ENCODE measurements at places on chromosomes 13 and 19.
A peak's percentile ranks its signal among the peaks of the same experiment; 100 is the strongest.

DNA sequence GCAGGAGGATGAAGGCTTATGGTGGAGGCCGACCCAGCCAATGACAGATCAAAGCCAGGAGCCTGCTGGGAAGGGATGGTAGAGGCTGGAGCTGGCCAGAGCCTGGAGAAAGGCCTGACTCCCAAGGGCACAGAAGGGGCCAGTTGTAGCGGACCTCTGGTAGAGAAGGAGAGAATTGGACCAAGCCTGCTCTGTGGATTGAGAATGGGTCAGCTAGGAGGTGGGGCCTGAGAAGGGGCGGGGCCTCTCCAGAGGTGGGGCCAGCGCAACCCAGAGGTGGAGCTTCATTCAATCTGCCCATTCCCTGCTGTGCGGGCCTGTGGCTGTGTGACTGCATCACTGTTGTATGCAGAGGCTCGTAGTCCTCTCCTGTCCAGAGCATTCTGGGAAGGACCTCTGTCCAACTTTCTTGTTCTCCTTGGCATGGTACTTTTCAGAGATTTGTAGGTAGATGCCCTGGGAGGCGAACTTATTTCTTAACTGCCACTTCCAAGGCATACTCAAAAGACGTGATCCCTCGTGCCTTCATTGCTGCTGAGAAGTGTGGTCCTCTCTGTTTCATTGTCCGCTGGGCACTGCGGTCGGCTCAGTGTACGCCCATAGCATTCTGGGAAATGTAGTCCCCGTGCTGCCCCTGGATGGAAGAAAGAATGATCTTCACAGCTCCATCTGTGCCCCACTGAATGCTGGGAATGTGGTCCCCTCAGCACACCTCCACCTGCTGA is 6.7 kb downstream of the GRIN2D start:
- no peaks in the 10 kb centered on the region for H3K36me3 ChIP-seq
- H3K4me1 ChIP-seq, result no peaks in the 10 kb centered on the region
- DNase-seq, result no peak
- H3K4me3 ChIP-seq, result no peak overlapping the region

- H3K27ac ChIP-seq, result no peak overlapping the region
- H3K4me3 ChIP-seq, result no peak overlapping the region
- H3K4me1 ChIP-seq, result no peaks in the 10 kb centered on the region
- H3K36me3 ChIP-seq, result no peaks in the 10 kb centered on the region
- no peak for DNase-seq
These were observed 11.1 kb upstream of the RSPH6A start for GRCh38 chr19:45825917-45826893.

DNA sequence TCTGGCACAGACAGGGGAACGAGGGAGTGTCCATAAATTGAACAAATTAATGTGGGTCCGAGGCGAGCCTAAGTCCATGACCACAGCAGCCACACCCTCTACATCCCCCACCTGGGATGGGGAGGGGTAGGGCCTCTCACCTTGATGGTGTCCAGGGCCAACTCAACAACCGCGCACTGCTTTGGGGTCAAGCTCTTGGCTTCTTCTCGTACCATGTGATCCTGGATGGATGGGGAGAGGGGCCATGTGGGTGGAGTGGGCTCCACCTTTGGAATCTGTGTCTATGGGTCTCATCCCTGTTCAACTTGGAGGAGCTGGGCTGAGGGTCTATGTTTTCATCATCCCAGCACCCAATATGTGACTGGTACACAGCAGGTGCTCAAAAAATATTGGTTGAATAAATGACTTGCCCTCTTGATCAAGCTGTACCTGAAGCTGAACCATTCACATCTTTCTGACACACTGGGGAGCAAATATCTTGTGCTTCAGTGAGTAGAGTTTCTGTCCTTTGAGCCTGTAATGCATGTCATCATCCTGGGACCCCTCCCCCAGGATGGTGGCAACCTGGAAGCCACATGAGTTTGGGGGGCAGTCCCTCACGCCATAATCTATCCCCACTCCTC is 62.9 kb downstream of the COLGALT1 start:
- no peak for DNase-seq
- no peaks in the 10 kb centered on the region for H3K4me1 ChIP-seq
- no peaks in the 10 kb centered on the region for H3K36me3 ChIP-seq

DNA sequence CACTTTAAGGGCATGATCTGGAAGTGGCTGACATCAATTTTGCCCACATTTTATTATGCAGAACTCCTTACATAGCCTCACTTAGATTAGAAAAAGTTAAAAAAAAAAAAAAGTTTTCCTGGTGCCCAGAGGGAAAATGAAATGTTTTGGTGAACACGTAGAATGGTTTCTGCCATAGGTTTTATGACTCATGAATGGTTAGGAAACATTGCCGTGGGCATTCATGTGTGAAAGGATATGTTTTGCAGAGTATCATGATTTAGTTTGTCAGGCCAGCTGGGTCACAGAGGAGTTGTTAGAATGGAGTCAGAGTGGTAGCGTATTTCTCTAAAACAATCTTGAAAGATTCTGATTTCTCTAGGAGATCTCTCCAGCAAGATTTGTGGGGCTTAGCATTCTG is 133.8 kb downstream of the MRPL57 start:
- no peak for DNase-seq
- no peak overlapping the region for H3K27ac ChIP-seq
- H3K4me3 ChIP-seq, result no peak overlapping the region

GRCh38 chr19:53865918-53866864 is 1.5 kb upstream of the MYADM start:
- H3K27me3 ChIP-seq, result no peaks in the 10 kb centered on the region
- no peaks in the 10 kb centered on the region for H3K4me1 ChIP-seq
- H3K27ac ChIP-seq, result peak overlapping the region; percentile 99
- peak overlapping the region; percentile 92 for H3K4me3 ChIP-seq

GRCh38 chr19:18895824-18896341 is at the start of gene CERS1:
TSS of gene CERS1 (minus strand) at chr19:18896158. CDS start at chr19:18896072, 86 bp downstream.
- H3K4me3 ChIP-seq, result peak within 1 kb of the TSS; percentile 17
- no peaks in the 10 kb centered on the region for H3K4me1 ChIP-seq
- no peak within 1 kb of the TSS for H3K27ac ChIP-seq
- peaks cover 6% of the 10 kb centered on the region for H3K27me3 ChIP-seq
- no peaks in the 10 kb centered on the region for H3K36me3 ChIP-seq

DNA sequence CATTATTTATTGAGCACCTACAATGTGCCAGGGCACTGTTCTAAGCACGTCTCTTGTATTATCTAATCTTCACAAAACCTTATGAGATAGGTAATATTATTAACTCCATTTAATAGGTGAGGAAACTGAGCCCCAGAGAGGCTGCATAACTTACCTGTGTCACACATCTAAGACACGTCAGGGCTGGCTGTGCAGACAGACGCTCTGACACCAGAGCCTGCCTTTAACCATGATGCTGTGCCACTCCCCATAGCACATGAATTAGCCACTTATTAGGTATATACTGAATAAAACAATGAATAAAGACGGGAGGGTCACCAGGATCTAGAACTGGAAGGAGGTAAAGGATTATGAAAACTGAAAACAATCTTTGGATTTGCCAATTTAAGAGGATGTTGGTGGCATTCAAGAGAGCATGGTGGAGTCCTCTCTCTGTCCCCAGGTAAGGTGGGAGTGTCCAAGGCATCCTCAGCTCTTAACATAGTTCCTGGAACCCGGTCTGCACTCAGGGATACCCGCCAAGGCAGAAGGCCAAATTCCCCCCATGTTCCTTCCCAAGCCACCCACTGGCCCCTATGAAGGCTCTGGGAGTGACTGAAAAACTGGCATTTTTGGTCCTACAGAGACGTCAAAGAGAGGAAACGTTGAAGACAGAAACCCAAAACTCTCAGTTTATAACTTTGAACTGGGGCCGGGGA is 479.7 kb downstream of the FOXO1 start:
- H3K4me3 ChIP-seq, result no peak overlapping the region
- H3K27ac ChIP-seq, result no peak overlapping the region
- no peak for DNase-seq
- peaks cover 5% of the 10 kb centered on the region for H3K4me1 ChIP-seq
- no peaks in the 10 kb centered on the region for H3K36me3 ChIP-seq

- H3K4me1 ChIP-seq, result no peaks in the 10 kb centered on the region
- H3K4me3 ChIP-seq, result no peak overlapping the region
- H3K27ac ChIP-seq, result no peak overlapping the region
These were observed 21.9 kb downstream of the FBXO17 start for GRCh38 chr19:38953677-38954076.

DNA sequence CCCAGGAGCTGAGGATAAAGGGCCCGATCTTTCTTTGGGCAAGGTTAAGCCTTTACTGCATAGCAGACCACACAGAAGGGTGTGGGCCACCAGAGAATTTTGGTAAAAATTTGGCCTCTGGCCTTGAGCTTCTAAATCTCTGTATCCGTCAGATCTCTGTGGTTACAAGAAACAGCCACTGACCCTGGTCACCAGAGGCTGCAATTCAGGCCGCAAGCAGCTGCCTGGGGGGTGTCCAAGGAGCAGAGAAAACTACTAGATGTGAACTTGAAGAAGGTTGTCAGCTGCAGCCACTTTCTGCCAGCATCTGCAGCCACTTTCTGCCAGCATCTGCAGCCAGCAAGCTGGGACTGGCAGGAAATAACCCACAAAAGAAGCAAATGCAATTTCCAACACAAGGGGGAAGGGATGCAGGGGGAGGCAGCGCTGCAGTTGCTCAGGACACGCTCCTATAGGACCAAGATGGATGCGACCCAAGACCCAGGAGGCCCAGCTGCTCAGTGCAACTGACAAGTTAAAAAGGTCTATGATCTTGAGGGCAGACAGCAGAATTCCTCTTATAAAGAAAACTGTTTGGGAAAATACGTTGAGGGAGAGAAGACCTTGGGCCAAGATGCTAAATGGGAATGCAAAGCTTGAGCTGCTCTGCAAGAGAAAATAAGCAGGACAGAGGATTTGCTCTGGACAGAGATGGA is 8.4 kb upstream of the CEACAM19 start:
- no peak overlapping the region for H3K27ac ChIP-seq
- H3K27me3 ChIP-seq, result no peaks in the 10 kb centered on the region
- no peak overlapping the region for H3K4me3 ChIP-seq
- no peak for DNase-seq
- no peaks in the 10 kb centered on the region for H3K4me1 ChIP-seq

- H3K4me1 ChIP-seq, result no peaks in the 10 kb centered on the region
- no peaks in the 10 kb centered on the region for H3K36me3 ChIP-seq
- H3K27me3 ChIP-seq, result no peaks in the 10 kb centered on the region
- H3K4me3 ChIP-seq, result no peak overlapping the region
- no peak for DNase-seq
These were observed 1042.5 kb upstream of the PCDH9 start for GRCh38 chr13:68272652-68273051.

GRCh38 chr13:42984026-42984425 is 8.0 kb downstream of the EPSTI1 start:
- H3K27ac ChIP-seq, result no peak overlapping the region
- DNase-seq, result no peak
- H3K36me3 ChIP-seq, result no peaks in the 10 kb centered on the region

GRCh38 chr19:49801966-49802661 is 11.0 kb downstream of the FUZ start:
- no peaks in the 10 kb centered on the region for H3K4me1 ChIP-seq
- no peaks in the 10 kb centered on the region for H3K27me3 ChIP-seq
- H3K4me3 ChIP-seq, result peak overlapping the region; percentile 32

- H3K36me3 ChIP-seq, result no peaks in the 10 kb centered on the region
- H3K4me1 ChIP-seq, result no peaks in the 10 kb centered on the region
- H3K4me3 ChIP-seq, result no peak overlapping the region
- no peak overlapping the region for H3K27ac ChIP-seq
- H3K27me3 ChIP-seq, result no peaks in the 10 kb centered on the region
These were observed 151.8 kb upstream of the TMTC4 start for GRCh38 chr13:100826441-100826840.

DNA sequence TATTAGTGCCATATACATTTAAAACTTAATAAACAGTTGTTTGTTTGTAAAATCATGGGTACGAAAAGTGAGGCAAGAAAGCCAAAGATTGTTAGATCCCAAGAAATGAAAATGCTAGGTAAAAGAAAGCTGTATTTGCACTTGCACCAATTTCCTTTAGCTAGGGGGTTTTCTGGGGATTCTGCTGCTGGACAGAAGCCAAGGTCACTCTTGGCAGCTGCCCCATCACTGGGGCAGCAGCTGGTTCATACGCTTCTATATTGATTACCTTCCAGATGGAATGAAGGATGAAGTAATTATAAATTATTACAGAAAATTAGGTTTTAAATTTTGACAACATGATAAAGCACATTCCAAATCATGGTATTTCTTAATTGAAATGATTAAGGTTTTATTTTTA is 127.4 kb downstream of the SLITRK5 start:
- no peaks in the 10 kb centered on the region for H3K27me3 ChIP-seq
- no peak overlapping the region for H3K4me3 ChIP-seq
- no peak overlapping the region for H3K27ac ChIP-seq
- H3K36me3 ChIP-seq, result no peaks in the 10 kb centered on the region
- DNase-seq, result no peak

- no peaks in the 10 kb centered on the region for H3K36me3 ChIP-seq
- DNase-seq, result no peak
- H3K27me3 ChIP-seq, result peaks cover 20% of the 10 kb centered on the region
- peaks cover 14% of the 10 kb centered on the region for H3K4me1 ChIP-seq
- no peak overlapping the region for H3K27ac ChIP-seq
- H3K4me3 ChIP-seq, result no peak overlapping the region
These were observed 2.2 kb downstream of the IL11 start for GRCh38 chr19:55368106-55368505.

GRCh38 chr13:38494445-38494844 is 144.8 kb downstream of the UFM1 start:
- no peaks in the 10 kb centered on the region for H3K27me3 ChIP-seq
- H3K27ac ChIP-seq, result no peak overlapping the region
- H3K4me1 ChIP-seq, result no peaks in the 10 kb centered on the region
- H3K4me3 ChIP-seq, result no peak overlapping the region
- no peak for DNase-seq

- H3K27me3 ChIP-seq, result no peaks in the 10 kb centered on the region
- H3K27ac ChIP-seq, result no peak overlapping the region
- H3K36me3 ChIP-seq, result no peaks in the 10 kb centered on the region
- H3K4me1 ChIP-seq, result no peaks in the 10 kb centered on the region
- no peak overlapping the region for H3K4me3 ChIP-seq
- no peak for DNase-seq
These were observed 73.0 kb downstream of the MAP4K1 start for GRCh38 chr19:38544569-38545315.

- no peak overlapping the region for H3K27ac ChIP-seq
- no peak overlapping the region for H3K4me3 ChIP-seq
- no peaks in the 10 kb centered on the region for H3K36me3 ChIP-seq
- no peak for DNase-seq
- no peaks in the 10 kb centered on the region for H3K4me1 ChIP-seq
These were observed 3.7 kb upstream of the FCER2 start for GRCh38 chr19:7705387-7706187.

DNA sequence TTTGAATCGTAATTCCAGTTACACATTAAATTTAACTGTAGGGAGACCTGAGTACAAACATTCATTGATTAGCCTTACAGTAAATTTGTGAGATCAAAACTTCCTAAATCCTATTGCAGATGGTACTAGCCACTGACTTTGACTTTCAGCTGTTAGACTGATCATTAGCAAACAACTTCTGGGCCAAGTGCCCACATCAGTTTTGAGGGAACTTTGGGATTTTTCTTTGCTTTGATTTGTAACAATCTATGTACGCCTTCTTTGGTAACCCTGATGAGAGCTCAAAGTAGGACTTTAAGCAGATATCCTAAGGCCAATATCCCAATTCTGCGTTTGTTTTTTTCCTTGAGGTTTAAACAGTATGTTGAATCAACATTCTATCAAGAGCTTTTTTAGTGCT is 131.5 kb downstream of the DLEU7 start:
- H3K36me3 ChIP-seq, result no peaks in the 10 kb centered on the region
- no peak for DNase-seq
- H3K4me3 ChIP-seq, result no peak overlapping the region
- H3K4me1 ChIP-seq, result no peaks in the 10 kb centered on the region
- no peaks in the 10 kb centered on the region for H3K27me3 ChIP-seq

Data from uterus (tissue), 4 donors.